ENCODE measurements at places on chromosomes 16 and 17. TPM values are rescaled to one million over a fixed set of nuclear protein-coding genes. Genes with fewer than 3 reads are reported as not detected.

The PMFBP1 gene
- 7.2 TPM for total RNA-seq

The EXOC7 gene
- 74.2 TPM for total RNA-seq

The MYH1 gene
- total RNA-seq = 0.38 TPM

The WNT9B gene
- 0.51 TPM for total RNA-seq

The ITGB3 gene
- total RNA-seq = 13.0 TPM

The NEUROD2 gene
- total RNA-seq = not detected

The NPIPA1 gene
- 77.2 TPM for total RNA-seq

The EPX gene
- not detected for total RNA-seq

The IRX6 gene
- total RNA-seq = 9.6 TPM

The SCNN1B gene
- 30.3 TPM for total RNA-seq

The LITAF gene
- 93.5 TPM for total RNA-seq

The SLC13A5 gene
- not detected for total RNA-seq

The KRT23 gene
- total RNA-seq = not detected

The TMC5 gene
- total RNA-seq = 0.17 TPM

The UTS2R gene
- not detected for total RNA-seq

The ZFP90 gene
- 37.9 TPM for total RNA-seq

The FBXW10 gene
- total RNA-seq = 0.82 TPM

The CLEC3A gene
- not detected for total RNA-seq

The TMEM88 gene
- 11.9 TPM for total RNA-seq

The CA7 gene
- total RNA-seq = not detected

The TBC1D3K gene
- total RNA-seq = not detected

The BCL6B gene
- total RNA-seq = 12.1 TPM

The ESRP2 gene
- total RNA-seq = 0.17 TPM

All from subcutaneous adipose tissue (tissue), 4 donors.